CD4-positive, alpha-beta T cell treated with Interleukin-12 subunit alpha and Interleukin-12 subunit beta, for 1 hour (primary cell): ENCODE measurements at places on chromosomes 5 and 9.

DNA sequence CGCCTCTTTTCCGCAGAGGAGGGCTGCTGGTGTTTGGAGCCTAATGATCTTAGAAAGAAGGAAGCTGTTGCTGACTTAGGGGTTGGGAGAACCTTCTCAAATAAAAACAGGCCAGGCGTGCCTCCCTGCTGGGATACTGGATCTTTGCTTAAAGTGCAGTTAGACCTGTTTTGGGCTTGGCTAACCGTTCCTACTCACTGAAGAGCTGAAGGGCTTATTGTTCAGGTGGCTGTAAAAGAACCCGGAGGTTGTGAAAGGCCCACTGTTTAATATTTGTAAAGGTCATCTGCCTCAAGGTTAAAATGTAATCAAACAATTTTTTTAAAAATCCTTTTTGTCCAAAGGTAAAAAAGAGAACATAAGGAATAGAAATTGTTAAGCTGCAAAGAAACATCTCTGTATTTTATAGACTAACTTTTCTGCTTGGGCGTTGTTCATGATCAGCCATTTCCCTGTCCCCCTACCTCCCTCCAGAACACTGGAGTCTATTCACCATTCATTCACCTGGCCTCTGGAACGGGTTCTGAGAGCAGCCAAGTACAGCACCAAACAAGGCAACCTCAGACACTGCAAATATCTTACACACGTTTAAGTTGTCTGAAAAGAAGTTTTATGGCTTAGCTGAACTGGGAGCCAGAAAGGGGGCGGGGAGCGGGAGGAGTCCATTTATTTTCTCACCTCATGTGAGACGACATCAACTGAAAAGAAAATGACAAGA, 18.6 kb upstream of the MTMR12 start:
- no peak for DNase-seq

DNA sequence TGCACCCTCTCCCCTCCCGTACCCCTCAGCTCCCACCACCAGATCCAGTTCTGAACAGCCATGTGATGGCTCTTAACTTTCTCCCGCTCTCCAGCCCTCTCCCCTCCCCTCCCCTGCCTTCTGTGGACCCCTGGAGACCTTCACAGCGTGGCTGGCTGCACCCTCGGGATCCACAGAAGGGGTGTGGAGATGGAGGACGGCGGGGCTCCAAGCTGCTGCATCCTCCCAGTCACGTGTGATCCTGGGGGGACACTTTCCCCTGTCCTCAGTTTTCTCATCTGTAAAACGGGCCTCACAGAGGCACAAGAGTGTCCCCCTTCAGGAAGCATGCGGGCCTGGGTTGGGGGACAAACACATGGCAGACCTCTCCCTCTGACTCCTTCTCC, 276.0 kb upstream of the MVB12B start:
- DNase-seq = no peak

GRCh38 chr5:126020770-126021169, 402.4 kb upstream of the GRAMD2B start:
- DNase-seq = no peak

- DNase-seq = peak; percentile 43
Observed at GRCh38 chr9:127418037-127418471, 6.1 kb upstream of the ZNF79 start.

- DNase-seq = no peak
Observed at GRCh38 chr5:74035521-74035937, 409.5 kb downstream of the ARHGEF28 start.

GRCh38 chr5:172769616-172770373, 1.2 kb downstream of the DUSP1 start:
- peak; percentile 59 for DNase-seq

GRCh38 chr9:33202552-33203201, 35.5 kb upstream of the B4GALT1 start:
- DNase-seq = peak; percentile 26

- no peak for DNase-seq
Observed at GRCh38 chr9:13898957-13899356, 415.0 kb downstream of the NFIB start.

DNA sequence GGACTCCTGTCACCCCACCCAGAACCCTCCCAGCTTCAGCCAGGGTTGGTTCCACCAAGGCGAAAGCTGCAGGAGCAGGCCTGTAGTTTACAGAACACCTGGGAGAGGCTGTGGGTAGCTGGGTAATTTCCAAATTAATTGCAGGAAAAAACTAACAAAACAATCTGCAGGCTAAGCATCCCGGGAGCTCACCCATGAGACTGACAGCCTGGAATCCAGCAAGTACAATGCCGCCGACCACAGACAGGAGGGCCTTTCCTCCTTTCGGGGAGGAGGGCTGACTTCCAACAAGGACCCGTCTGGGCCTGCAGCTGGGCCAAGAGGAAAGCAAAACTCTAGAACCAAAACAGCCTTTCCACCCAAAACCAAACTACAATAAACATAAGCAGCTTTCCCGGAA, 10.3 kb downstream of the FOXE1 start:
- no peak for DNase-seq

DNA sequence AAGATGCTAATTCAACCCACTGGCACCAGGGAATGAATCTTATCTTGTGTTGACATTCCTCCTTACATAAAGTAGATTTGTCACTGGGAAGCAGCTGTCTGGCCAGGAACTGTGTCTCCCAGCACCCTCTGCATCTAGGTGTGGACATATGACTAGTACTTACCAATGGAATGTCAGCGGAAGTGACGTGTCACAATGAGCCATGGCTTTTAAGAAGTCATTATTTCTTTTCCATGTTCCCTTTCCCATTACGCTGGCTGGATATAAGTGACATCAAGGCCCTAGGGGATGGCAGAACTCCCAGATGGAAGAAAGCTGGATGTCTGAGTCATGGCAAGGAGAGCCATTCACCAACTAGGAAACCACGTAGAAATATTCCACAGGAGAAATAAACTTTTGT, 84.7 kb upstream of the MAST4 start:
- DNase-seq = no peak

DNA sequence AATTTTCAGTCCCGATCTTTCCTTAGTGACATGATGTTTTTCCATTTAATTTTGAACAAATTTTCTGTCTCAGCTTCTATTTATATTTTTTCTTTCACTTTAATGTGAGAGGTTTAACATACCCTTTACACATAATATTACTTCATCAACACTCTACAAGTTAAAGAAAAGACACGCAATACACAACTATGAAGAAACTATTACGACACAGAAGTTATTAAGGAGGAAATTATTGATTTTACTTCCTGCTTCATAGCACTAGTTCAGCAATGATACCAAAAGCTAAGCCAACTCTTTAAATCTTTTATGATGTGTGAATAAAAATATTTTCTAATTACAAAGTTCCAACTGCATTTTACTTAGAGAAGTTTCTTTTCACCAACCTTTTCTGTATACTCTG, 432.3 kb upstream of the DAB2 start:
- DNase-seq = no peak

- no peak for DNase-seq
Observed at GRCh38 chr5:159309689-159310433, 20.4 kb downstream of the IL12B start.

DNA sequence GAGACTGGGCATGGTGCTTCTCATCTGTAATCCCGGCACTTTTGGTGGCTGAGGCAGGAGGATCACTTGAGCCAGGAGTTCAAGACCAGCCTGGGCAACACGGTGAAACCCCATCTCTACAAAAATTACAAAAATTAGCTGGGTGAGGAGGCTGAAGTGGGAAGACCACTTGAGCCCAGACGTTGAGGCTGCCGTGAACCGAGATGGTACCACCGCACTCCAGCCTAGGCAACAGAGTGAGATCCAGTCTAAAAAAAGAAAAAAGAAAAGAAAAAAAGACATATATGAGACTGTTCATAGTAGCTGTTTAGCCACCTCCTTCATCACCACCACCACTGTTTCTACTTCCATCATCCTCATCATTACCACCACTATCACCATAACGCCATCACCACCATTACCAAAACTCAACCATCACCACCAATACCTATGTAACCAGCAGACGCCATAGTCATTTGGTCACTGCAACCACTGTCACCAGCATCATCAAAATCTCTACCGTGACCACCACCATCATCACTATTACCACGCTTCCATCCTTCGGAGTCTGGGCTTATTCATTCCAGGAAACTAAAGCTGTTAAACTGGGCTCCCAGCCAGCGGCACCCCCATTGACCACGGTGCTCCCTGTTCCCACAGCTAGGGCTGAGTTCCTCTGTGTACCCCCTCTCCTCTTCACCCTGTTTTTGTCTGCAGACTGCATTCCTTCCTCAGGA, 8.4 kb upstream of the KIF12 start:
- DNase-seq = no peak

DNA sequence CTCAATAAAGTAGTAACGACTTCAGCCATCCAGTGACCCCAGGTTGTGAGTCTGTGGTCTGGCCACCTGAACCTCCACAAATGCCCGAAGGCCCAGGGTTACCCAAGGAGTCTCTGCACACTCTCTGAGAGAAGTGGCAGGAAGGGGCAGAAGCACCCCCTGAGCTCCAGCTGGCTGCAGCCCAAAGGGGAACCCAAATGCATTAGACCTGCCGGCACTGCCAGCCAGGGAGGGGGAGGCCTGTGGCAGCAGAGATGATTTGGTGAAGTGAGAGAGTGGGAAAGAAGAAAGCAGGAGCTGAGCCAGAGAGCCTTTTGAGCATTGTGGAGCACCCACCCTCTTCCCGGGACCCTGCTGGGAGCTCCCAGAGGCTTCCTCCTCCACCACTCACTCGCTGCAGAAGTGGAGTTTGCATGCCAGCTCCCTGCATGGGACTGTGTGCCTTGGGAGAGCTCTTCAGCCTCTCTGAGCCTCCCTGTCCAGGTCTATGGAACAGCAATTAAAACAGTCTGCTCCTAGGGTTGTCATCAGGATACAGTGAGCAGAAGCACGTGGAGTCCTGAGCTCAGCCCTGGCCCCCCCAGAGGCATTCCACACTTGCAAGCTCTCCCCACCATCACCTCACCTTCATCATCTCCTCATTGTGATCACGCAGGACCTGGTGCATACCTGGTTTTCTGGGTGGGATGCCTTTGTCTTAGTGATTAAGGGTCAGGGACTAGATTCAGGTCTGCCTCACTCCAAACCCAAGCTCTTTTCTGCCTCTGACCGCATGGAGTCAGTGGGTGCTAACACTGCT, 13.8 kb upstream of the ANGPTL2 start:
- no peak for DNase-seq

GRCh38 chr9:14909961-14910805, at the start of gene FREM1:
Gene FREM1, minus strand, starts transcription at chr9:14910428. Its CDS starts 41,451 bp downstream, at chr9:14868977.
- DNase-seq = no peak

DNA sequence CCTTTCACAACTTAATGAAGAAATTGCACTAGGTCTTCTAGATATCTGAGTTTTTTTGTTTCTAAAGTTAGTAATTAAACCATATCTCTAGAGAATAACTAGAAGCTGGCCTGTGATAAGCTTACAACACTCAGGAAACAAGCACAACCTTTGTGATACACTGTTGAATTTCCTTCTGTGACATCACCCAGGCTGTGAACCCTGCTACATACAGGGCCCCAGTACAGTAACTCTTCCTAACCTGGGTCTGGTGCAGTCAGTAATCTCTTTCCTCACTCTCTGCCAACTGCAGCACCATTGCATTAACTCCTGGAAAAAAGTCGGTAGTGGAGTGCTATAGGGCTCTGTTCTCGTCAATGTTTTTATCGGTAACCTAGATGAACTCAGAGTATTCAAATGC, 10.6 kb upstream of the IGFBPL1 start:
- no peak for DNase-seq
